NCI-H510A (cell line): ENCODE measurements at places on chromosomes 7 and 10.
A peak's percentile ranks its signal among the peaks of the same experiment; 100 is the strongest.

DNA sequence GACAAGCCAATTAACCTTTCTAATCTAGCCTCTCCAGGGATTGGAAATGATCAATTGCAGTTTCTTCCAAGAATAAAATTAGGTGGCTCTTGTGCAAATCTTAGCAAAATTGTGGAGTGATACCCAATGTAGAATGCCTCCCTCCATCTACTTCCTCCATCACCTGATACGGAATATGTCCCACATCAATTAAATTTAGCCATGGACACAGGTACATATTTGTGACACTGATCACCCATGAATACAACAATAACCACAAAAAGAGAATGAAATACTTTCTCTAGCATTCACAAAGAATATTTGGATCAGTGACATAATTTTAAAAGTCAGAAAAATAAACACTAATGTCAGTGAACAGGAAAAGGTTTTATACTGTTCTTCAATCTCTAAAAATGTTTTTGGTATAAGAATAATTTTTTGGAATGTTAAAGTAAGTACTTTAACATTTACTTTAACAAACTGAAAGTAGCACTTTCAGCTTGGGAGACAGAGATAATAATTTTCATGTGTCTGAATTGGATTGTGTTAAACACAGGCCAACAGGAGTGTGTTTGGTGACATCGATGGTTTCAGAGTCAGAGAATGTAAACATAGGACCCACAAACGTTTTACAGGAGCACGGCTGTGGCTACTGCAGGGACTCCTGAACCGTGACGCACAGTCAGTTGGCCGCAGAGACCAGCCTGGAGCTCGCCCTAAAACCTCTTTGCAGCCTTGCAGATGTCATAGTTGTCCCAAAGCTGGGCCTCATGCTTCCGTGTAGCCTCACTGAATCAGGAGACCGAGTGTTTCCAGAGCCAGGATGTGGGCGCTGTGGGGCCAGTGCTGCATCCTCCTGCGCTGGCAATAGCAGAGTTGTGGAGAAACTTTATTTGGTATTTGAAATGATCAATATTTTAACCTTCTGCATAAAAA, 7.2 kb downstream of the RBM20 start:
- peak; percentile 58 for DNase-seq

DNA sequence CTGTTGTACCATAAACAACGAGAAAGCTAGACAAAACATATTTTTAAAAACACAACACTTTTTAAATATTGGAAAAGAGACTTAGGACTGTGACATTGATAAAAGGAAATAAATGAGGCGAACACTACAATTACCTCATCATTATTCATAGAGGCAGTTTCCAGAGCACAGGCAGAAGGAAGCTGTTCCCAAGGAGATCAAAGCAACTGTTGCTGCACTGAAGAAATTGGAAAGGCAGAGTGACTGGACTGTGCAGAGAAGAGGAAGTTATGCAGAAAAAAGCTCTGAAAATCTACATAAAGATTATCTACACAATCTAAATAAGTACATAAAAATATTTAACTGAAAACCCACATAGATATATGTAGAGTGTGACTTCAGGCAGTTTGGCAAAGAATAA, 32.8 kb downstream of the MYO3A start:
- no peak for DNase-seq

DNA sequence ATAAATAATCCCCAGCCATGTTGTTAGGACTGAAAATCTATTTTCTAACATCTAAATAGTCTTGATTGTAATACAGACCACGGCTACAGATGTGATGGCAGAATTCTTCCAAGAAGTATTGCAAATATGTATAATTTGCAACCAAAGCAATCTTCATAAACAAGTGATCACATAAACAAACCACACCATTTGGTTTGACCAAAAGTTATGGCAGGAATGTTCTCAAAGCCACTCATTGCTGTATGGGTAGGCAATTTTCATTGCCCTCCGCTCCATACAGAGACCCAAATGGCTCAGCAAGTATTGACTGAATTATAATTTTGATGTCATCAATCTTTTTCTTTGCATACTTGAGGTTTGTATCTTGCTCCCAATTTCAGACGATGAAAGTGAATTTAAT, 19.0 kb upstream of the RHOBTB1 start:
- DNase-seq = no peak

DNA sequence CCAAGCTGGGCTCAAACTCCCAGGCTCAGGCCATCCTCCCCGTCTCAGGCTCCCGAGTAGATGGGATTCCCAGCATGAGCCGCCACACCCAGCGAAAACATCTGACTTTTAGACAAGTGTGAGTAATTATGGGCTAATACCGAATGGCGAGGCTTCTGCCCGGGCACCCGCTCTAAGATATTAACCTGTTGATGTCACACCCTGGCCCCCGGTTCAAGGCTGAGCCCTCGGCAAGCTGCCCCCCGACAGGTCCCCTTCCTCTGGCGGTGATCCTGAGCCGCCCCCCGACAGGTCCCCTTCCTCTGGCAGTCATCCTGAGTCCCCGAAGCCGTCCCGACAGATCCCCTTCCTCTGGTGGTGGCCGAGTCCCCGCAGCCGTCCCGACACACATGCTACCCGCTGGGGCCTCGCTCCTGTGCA, 5.2 kb downstream of the PSMG3 start:
- DNase-seq = no peak

- no peak for DNase-seq
Observed at GRCh38 chr10:3950676-3951275, 165.8 kb upstream of the KLF6 start.

GRCh38 chr7:24378871-24379616, 95.1 kb downstream of the NPY start:
- DNase-seq = no peak

- DNase-seq = no peak
Observed at GRCh38 chr10:61923210-61923949, 21.9 kb downstream of the ARID5B start.

DNA sequence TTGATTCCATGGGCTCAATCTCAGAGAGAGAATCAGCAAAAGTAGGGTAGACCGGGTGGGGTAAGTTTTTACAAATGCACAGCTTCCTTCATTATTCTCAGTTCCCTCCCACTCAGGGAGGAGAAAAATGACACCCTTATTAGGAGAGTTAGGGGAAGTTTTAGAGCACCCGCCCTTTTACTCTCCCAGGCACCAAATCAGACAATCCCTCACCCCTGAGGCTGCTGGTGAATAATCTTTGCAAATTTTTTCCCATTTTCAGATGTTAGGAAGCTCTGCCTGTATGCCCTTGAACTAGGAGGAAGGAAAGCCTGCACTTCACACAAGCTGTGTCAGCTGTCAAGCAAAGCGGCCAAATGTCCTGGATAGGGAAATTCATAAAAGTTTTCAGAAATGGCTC, 834.9 kb downstream of the GRID1 start:
- DNase-seq = no peak

DNA sequence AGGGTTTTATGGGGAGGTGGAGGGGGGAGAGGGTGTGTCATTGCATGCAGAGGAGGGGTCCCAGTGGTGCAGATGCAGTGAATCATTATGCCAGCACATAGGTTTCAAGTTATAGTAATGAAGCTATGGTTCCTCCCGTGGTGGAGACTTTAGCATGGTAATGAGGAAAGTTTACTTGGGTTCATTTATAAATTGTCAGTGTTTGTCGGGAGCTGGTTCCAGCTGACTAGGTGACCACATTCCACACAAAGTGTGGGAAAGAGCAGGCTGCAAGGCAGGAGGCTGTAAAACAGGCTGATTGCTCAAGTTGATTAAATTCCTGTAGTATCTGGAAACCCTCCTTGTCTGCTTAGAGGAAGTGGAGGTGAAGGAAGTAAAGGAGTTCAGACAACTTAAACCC, 78.9 kb downstream of the SRI start:
- DNase-seq = no peak

- DNase-seq = no peak
Observed at GRCh38 chr7:17502213-17503060, 204.0 kb downstream of the AHR start.

GRCh38 chr7:143355450-143356385, 6.8 kb downstream of the FAM131B start:
- DNase-seq = no peak

GRCh38 chr10:22489467-22489866, 144.2 kb downstream of the SPAG6 start:
- no peak for DNase-seq

GRCh38 chr7:155343661-155344121, 46.0 kb downstream of the INSIG1 start:
- DNase-seq = no peak

DNA sequence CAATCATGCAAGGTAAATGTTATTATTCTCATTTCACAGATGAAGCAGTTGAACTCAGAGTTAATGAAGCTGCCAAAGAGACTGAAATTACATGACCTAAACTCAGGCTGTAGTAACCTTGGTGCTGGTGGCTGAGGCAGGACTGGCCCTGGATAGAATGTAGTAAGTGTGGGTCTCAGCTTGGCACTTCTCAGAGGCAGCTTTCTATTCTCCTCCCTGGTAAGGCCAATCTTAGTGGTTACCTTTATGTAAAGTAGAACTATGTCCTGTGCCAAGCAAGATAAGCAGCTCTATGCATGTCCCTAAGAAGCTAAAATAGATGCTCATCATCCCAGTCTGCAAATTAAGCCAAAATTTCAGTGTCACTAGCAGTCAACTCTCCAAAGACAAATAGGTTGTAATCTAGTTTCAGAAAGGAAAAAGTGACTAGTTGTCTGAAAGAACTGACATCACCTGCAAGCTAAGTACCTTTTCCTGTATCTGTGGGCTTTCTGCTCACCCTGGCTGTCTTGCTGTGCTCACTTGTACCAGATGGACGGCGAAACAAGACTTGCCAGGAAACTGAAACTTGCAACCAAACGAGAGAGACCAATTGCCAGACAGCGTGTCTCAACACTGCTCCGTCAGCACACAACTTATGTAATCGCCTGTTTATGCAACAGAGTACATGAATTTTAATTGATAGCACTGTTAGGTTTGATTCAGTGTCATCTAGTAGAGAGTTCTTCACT, 43.7 kb downstream of the CH25H start:
- DNase-seq = no peak

- DNase-seq = no peak
Observed at GRCh38 chr7:318878-319661, 29.1 kb downstream of the FOXL3 start.

GRCh38 chr7:85133560-85133959, 53.3 kb downstream of the SEMA3D start:
- no peak for DNase-seq

- DNase-seq = no peak
Observed at GRCh38 chr7:54757711-54758110, 1.3 kb downstream of the SEC61G start.

GRCh38 chr7:159140170-159140910, 4.3 kb downstream of the VIPR2 start:
- DNase-seq = no peak

GRCh38 chr10:113665806-113666354, 2.0 kb upstream of the NRAP start:
- no peak for DNase-seq

GRCh38 chr7:66756889-66757288, 16.4 kb downstream of the RABGEF1 start:
- DNase-seq = no peak

GRCh38 chr10:77390481-77390891, 247.1 kb downstream of the KCNMA1 start:
- no peak for DNase-seq

GRCh38 chr7:4225881-4226523, 456.1 kb upstream of the FOXK1 start:
- no peak for DNase-seq

- no peak for DNase-seq
Observed at GRCh38 chr7:39683216-39683845, 60.0 kb downstream of the RALA start.

- no peak for DNase-seq
Observed at GRCh38 chr7:140055833-140056232, 6.9 kb downstream of the PARP12 start.
